ENCODE measurements at places on chromosomes 3 and 15. TPM values are rescaled to one million over a fixed set of nuclear protein-coding genes. Genes with fewer than 3 reads are reported as not detected.

KAT2B gene
- total RNA-seq: 7.0 TPM

SEMA3G gene
- total RNA-seq: 0.12 TPM

NOX5 gene
- total RNA-seq: 0.41 TPM

SERPINI1 gene
- 2.8 TPM for total RNA-seq

MPI gene
- total RNA-seq: 31.0 TPM

Measured in A549 treated with ZK216348 at 1 μM for 4 hours (cell line).